ENCODE measurements at places on chromosomes 3 and 15. TPM values are rescaled to one million over a fixed set of nuclear protein-coding genes. Genes with fewer than 3 reads are reported as not detected.

Gene C15orf39
- 8.6 TPM for polyA plus RNA-seq

Gene HYPK
- 16.5 TPM for polyA plus RNA-seq

Gene SLC22A13
- 0.37 TPM for polyA plus RNA-seq

Gene CCK
- polyA plus RNA-seq, result not detected

Gene SCG5
- 20.2 TPM for polyA plus RNA-seq

Gene PRSS50
- polyA plus RNA-seq, result 2.0 TPM

Gene CSK
- polyA plus RNA-seq, result 30.3 TPM

- H3K4me1 ChIP-seq, result no peaks in the 10 kb centered on the region
- DNase-seq, result no peak
Observed at GRCh38 chr15:27638958-27639357, 460.2 kb downstream of the OCA2 start.

DNA sequence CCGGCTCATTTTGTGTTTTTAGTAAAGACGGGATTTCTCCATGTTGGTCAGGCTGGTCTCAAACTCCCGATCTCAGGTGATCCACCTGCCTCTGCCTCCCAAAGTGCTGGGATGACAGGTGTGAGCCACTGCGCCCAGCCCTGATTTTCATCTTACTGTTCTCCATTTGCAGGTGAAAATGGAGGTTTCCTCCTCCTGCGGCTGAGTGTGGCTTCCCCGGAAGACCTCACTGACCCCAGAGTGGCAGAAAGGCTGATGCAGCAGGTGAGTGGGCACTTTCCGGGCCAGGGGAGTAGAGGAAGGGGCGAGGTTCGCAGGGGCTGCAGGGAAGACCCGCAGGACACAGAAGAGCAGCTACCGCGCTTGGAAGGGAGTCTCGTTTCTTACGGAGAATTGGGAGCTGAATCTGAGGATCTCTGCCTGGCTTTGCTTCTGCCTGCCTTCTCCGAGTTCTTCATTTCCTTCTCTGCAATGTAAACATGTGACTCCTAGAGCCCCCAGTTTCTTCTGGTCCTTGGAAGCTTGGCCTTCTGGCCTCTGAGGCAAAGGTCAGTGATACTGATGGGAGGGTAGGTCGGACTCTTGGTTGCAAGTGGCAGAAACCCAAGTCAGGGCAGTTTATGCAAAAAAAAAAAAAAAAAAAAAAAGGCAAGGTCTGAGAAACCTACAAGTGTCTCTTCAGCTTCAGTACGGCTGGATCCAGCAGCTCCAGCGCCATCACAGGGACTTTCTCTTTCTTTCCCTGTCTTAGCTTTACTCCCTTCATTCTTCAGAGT lies 8.9 kb downstream of the MUC20 start:
- no peak for DNase-seq
- no peak overlapping the region for H3K27ac ChIP-seq
- no peak overlapping the region for H3K4me3 ChIP-seq
- no peaks in the 10 kb centered on the region for H3K36me3 ChIP-seq
- H3K4me1 ChIP-seq, result no peaks in the 10 kb centered on the region

- peak overlapping the region; percentile 10 for H3K27ac ChIP-seq
- peak; percentile 55 for DNase-seq
- no peak overlapping the region for H3K4me3 ChIP-seq
- peaks cover 40% of the 10 kb centered on the region for H3K4me1 ChIP-seq
Observed at GRCh38 chr3:11596387-11596786, 47.3 kb downstream of the VGLL4 start.

DNA sequence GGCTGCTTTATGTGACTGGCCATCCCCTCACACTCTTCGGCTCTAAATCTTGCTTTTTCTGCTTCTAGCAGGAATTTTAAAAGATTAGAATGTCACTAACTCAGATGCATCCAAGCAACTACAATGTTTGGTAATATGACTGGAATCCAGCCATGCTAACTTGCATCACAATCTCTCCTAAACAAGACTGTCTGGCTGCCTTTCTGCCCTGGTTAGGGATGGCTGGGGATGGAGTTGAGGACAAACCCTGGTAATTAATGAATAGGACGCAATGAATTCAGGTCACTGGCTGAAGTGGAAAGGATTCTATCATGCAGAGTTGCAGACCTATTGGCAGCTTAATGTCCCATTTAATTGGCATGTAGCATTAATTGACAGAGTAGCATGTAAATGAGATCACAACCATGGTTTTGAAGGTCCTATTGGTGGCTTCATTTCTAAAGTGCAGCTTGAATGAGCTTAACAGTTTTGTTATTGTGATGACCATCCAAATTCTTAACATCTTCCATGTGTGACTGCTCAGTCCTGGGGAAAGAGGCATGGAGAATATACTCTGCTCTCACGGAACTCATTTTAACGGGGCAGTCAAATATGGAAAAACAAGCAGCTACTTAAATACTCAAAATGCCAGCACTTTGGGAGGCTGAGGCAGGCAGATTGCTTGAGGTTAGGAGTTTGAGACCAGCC lies 21.7 kb downstream of the NMNAT3 start:
- no peaks in the 10 kb centered on the region for H3K27me3 ChIP-seq
- DNase-seq, result peak; percentile 29
- no peak overlapping the region for H3K27ac ChIP-seq
- H3K4me3 ChIP-seq, result no peak overlapping the region
- no peaks in the 10 kb centered on the region for H3K36me3 ChIP-seq

DNA sequence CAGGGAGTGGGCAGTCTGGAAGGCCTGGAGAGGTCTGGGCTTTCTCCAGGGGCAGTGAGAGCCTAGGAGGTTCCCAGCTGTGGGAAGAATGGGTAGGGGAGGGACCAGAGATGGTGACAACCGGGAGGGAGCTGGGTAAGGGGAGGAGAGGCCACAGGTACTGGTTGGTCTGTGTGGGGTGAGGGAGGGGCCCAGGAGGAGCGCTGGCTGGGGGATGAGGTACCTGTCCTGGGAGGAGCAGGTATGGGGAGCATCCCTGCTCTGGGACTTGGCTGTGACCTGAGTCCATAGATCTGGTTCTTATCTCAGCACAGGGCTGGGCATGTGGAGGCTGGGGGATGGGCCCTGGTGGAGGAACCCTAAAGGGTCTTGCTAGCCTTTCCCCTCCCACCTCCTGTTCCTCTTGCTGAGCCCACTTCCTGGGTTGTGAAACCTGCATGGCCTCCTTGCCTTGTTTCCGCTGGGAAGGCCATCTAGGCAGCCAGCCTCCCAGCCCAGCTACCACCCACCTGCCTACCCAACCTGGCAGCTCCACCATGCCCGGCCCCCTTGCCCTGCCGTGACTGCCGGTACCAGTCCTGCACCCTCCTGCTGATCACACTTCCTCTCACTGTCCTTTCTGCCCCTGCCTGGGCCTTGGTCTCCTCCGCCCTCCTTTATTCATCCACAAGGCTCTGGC lies 11.0 kb downstream of the PRKCD start:
- H3K4me1 ChIP-seq, result no peaks in the 10 kb centered on the region
- DNase-seq, result no peak
- no peak overlapping the region for H3K27ac ChIP-seq

GRCh38 chr3:63089007-63089750 lies 188.9 kb upstream of the SYNPR start:
- no peak overlapping the region for H3K4me3 ChIP-seq
- H3K36me3 ChIP-seq, result no peaks in the 10 kb centered on the region
- no peaks in the 10 kb centered on the region for H3K27me3 ChIP-seq
- no peak overlapping the region for H3K27ac ChIP-seq
- peaks cover 5% of the 10 kb centered on the region for H3K4me1 ChIP-seq
- DNase-seq, result no peak

DNA sequence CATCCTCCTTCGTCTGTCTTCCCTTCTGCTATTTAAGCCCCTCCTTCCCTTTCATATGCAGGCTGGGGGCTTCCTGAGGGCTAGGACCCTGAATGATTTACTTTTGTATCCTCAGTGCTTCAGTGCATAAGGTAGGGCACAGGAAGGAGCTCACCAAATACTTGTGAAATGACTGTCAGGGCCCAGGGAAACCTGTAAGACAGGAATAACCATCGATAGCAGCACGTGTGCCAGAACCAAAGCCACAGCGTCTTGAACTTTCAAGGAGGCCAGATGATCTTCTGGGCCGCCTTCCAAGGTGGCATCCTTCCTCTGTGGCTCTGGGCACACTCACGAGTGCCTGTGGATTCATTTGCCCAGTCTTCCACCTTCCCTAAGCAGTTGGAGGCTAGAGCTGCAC lies 3.9 kb downstream of the TMED3 start:
- peaks cover 7% of the 10 kb centered on the region for H3K27me3 ChIP-seq
- no peak overlapping the region for H3K4me3 ChIP-seq
- H3K27ac ChIP-seq, result no peak overlapping the region
- DNase-seq, result no peak

DNA sequence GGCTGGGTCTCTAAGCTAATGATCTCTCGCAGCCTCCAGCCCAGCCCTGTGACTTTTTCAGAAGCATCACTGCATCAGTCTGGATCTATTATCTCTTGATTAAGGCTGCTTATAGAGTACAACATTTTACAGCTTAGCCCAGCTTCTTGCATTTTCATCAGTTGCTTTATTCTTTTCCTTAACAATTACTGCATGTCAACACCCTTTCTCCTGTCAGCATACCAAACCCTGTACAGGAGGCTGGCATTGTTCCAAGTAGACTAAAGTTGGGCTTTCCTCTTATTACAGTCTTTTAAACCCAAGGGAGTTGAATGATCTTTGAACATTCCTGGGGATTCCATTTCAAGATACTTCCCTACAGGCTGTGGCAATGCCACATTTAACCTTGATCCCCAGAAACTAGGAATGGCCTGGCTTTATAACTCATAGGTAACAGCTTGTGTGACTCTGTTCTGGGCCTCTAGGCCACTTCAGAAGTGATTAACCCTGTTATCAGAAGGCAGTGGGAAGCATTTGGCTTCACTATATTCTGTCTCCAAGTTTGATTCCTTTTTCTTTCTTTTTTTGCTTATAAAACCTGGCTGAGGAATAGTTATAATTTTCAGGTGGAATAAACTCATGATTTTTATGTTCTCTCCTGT lies 182.9 kb downstream of the KCNMB2 start:
- H3K27ac ChIP-seq, result peak overlapping the region; percentile 59
- no peaks in the 10 kb centered on the region for H3K27me3 ChIP-seq
- peaks cover 10% of the 10 kb centered on the region for H3K4me1 ChIP-seq
- no peak overlapping the region for H3K4me3 ChIP-seq

DNA sequence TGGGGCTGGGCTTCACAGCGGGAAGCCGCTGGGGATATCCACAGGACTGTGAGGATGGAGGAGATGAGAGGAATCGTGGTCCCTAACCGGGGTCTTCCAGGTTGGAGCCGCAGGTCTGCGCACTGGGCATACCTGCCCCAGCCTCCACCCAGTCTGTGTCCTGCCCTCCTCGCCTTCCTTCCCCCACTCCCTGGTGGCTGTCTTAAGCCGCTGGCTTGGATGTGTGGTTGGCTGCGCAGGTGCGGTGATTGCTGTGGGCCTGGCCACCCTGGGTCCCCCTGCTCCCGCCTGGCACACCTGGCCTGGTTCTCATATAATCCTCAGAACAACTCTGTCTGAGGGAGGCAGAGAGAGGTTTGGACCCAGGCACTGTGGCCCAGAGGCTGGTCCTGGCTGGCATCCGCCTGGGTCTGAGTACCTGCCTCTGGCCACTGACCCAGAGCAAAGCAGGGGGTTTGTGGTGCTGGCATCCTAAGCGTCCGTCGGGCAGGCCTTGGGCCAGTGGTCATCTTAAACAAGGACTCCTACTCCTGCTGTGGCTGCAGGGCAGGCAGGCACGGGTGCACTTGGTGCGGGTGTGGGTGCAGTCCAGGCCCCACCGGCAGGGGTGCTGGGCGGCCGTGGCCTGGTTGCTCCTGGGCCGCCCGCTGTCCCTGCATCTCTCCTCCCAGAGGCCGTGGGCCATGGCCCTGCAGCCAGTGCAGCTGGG lies 18.7 kb downstream of the PLXNA1 start:
- peak overlapping the region; percentile 41 for H3K27ac ChIP-seq
- H3K36me3 ChIP-seq, result no peaks in the 10 kb centered on the region
- no peak overlapping the region for H3K4me3 ChIP-seq
- no peak for DNase-seq
- peaks cover 9% of the 10 kb centered on the region for H3K4me1 ChIP-seq

DNA sequence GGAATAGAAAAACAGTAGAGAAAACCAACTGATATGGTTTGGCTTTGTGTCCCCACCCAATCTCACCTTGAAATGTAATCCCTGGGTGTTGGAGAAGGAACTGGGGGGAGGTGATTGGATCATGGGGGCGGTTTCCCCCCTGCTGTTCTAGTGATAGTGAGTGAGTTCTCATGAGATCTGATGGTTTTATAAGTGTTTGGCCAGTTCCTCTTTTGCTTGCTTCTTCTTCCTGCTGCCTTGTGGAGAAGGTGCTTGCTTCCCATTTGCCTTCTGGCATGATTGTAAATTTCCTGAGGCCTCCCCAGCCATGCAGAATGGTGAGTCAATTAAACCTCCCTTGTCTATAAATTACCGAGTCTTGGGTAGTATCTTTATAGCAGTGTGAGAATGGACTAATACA lies 48.4 kb downstream of the EOMES start:
- H3K27me3 ChIP-seq, result no peaks in the 10 kb centered on the region
- no peaks in the 10 kb centered on the region for H3K36me3 ChIP-seq
- no peaks in the 10 kb centered on the region for H3K4me1 ChIP-seq
- H3K4me3 ChIP-seq, result no peak overlapping the region

- no peaks in the 10 kb centered on the region for H3K4me1 ChIP-seq
- no peak for DNase-seq
- no peaks in the 10 kb centered on the region for H3K27me3 ChIP-seq
- no peaks in the 10 kb centered on the region for H3K36me3 ChIP-seq
- H3K27ac ChIP-seq, result no peak overlapping the region
Observed at GRCh38 chr3:72947715-72948490, 48.7 kb upstream of the PPP4R2 start.

Data from cardiac muscle cell (in vitro differentiated cells and primary cell).